ENCODE measurements at places on chromosomes 7 and 10. TPM values are rescaled to one million over a fixed set of nuclear protein-coding genes. Genes with fewer than 3 reads are reported as not detected.

DNA sequence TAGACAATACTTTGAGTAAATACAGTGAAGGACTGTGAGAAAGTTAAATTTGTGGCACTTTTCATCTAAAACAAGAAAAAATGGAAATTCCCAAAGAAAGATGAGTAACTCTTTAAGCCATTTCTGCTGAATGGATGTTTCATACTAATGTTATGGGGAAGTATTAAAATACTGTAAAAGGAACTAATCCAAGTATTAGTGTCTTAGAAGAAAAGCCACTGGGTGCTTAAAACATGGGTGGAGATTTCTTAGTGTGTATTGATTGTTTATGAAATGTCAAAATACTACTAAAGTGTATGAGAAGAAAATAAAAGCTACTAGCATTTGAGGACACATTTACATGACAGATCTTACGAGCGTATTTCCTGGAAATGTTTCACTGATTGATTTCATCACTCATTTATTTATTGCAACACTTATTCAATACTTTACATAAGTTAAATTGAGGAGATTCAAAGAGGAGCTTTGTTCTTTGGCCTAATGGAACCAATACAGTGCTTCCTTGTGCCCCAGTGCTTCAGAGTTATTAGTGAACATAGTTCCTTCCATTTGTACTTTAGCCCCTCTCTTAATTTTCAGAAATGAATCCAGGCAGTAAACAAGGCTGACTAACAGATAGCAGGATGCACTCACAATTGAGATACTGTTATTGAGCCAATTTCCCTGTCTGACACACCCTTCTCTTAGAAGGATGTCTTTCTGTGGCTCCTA lies 155.5 kb upstream of the AHR start:
- DNase-seq: no peak

RPEL1 gene
- total RNA-seq: 0.21 TPM

- no peak for DNase-seq
These were observed 338 bp downstream of the SDK1 start for GRCh38 chr7:3301449-3301731.

GPR15LG gene
- total RNA-seq: not detected

ATOH7 gene
- 1.0 TPM for total RNA-seq

TDRD1 gene
- total RNA-seq: 0.51 TPM

GRCh38 chr10:12391206-12391605 lies 41.9 kb downstream of the CAMK1D start:
- no peak for DNase-seq

DNA sequence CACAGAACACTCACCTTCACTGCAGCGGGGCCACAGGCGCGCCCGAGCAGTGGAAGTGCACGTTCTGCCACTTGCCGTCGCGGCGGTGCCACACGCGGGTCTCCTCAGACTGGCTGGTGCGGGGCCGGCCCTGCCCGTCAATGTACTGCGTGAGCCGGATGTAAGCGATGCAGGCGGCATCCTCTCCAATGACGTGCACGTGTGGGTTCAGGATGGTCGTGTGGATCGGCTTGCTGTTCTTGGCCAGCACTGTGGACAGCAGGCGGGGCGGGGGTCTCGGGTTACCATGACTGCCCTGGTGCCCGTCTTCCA lies 19.2 kb downstream of the YKT6 start:
- no peak for DNase-seq

- no peak for DNase-seq
These were observed 185.2 kb upstream of the PPP1R3A start for GRCh38 chr7:114104035-114104434.

OPALIN gene
- not detected for total RNA-seq

GRCh38 chr10:5461203-5461588 lies 38.2 kb downstream of the CALML5 start:
- DNase-seq: no peak

GRCh38 chr7:151062399-151063211 lies 3.2 kb downstream of the SLC4A2 start:
- peak; percentile 89 for DNase-seq

- no peak for DNase-seq
These were observed 3.7 kb downstream of the ZNF487 start for GRCh38 chr10:43440463-43441134.

UCN3 gene
- total RNA-seq: not detected

DNA sequence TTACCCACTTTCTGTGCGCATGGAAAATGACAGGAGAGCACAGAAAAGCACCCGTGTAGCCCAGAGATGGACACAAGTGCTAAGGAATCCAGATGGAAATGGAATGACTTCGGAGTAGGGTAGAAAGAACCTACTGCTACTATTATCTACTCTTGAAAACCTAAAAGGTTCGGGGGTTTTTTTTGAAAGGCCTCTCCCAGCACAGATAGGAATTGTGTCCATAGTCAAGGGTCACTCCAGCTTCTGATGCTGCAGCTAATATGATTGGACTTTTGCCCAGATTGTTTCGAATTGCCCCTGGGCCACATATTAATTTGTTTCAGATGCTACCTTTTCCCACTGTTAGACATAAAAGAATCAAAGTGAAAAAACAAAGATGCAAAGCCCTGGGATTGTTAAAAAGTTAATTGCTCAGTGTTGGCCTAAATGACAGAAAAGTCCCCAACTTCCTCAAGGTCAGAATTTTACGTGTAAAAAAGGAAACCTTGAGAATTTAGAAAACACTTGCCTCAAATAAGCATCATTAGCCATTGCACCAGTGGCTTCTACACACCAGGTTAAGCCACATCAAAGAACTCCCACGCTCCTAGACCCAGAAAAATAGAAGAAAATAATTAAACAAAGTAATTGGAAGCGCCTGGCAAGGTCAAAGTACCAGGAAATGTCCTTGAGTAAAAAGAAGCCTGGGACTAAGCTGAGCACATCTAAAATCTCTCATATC lies 40.8 kb upstream of the INSIG1 start:
- no peak for DNase-seq

CREB3L2 gene
- total RNA-seq: 21.2 TPM

ESYT2 gene
- 137 TPM for total RNA-seq

SLC26A5 gene
- not detected for total RNA-seq

DNA sequence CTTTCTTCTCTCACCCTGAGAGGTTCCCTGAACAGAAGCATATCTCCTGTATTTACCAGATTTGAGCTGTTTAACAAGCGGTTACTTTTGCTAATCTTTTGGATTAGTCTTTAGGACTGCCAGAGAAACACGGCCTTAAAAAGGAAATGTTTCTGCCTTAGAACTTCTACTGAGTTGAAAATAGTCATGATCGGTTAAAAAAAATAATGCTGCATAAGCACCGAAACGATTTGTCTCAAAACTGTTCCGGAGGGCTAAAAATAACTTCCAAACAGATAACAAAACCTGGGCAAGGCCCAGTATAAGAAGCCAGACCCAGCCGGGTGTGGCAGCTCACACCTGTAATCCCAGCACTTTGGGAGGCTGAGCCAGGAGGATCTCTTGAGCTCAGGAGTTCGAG lies 43.3 kb upstream of the CYTH3 start:
- no peak for DNase-seq

DNA sequence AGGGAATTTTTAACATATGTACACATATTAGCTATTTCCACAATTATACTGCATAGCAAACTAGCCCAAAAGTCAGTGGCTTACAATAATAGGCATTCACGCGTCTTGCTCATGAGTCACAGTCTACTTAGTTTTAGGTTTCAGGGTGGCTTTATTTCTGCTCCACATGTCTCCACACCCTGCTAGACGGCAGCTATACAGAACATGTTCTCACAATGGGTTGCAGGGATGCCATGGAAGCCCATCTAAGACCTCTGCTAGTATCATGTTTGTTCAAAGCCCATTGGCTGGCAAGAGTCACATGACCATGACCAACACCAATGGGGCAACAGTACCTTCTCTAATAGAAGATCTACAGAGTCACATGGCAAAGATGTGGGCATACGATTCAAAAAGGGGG lies 96.3 kb upstream of the NEBL start:
- DNase-seq: peak; percentile 26
